ENCODE measurements at places on chromosomes 4 and X. TPM values are rescaled to one million over a fixed set of nuclear protein-coding genes. Genes with fewer than 3 reads are reported as not detected.

The PTPN13 gene
- 1.5 TPM for total RNA-seq

DNA sequence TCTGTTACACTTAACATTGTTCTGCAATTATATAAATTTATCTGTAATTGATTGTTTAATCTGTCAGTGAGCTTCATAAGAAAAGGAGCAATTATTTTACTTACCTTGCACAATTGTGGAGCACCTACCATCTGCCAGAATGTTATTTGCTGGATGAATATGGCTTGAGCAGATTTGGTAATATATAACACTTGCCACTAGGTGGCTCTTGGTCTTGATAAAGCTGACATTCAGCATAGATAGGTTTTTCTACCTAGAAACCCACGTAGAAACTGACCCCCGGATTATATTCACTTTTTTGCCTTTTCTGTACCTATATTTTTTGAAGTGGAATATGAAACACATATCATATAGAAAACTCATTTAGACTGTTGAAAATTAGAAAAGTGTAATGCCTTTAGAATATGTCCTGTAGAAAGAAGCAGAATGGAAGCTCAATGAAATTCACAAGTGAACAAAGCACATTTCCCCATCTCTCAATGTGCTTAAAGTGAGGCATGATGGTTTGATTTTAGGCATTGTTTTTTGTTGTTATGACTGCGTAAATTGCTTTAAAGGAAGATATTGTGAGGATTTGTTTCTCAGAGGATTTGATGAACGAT lies 9.5 kb downstream of the RBPJ start:
- DNase-seq: no peak

- DNase-seq: no peak
These were observed 2.4 kb upstream of the FAM50A start for GRCh38 chrX:154441564-154441963.

The XAGE2 gene
- not detected for total RNA-seq

- peak; percentile 43 for DNase-seq
These were observed 105.8 kb upstream of the CBR4 start for GRCh38 chr4:169115897-169116254.

DNA sequence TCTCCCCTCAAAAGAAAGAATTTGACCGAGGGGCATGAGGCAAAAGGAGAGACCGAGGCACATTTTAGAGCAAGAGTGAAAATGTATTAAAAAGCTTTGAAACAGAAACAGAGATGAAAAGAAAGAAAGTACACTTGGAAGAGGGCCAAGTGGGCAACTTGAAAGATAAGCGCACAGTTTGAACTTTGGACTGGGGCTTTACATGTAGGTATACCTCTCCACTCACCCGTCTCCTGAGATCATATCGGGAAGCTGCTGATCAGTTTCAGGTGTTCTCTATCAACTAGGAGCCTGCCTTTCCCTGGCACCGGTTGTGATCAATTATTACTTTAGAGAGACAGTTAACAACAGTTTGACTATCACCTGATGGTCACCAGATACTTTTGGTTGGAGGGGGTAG lies 2666.5 kb downstream of the ARAP2 start:
- DNase-seq: no peak

The NSD2 gene
- total RNA-seq: 232 TPM

The HOPX gene
- 83.9 TPM for total RNA-seq

DNA sequence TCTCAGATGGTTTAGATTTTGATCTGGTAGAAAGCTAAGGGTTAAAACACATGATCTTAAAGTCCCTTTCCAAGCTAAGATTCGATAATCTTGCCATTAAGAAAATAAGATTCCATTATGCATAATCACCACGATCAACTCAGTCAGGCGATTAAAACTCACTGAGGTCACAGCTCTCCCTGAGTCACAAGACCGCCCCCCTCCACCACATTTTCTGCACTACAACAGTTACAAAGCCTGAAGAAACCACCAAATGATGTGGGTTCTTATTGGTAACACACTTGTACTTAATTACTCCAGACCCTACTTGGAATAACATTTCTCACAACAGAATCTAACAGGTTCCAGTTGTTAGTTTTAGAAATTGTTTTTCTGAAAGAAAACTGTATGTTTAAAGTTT lies 62.8 kb downstream of the SH3KBP1 start:
- DNase-seq: peak; percentile 63

DNA sequence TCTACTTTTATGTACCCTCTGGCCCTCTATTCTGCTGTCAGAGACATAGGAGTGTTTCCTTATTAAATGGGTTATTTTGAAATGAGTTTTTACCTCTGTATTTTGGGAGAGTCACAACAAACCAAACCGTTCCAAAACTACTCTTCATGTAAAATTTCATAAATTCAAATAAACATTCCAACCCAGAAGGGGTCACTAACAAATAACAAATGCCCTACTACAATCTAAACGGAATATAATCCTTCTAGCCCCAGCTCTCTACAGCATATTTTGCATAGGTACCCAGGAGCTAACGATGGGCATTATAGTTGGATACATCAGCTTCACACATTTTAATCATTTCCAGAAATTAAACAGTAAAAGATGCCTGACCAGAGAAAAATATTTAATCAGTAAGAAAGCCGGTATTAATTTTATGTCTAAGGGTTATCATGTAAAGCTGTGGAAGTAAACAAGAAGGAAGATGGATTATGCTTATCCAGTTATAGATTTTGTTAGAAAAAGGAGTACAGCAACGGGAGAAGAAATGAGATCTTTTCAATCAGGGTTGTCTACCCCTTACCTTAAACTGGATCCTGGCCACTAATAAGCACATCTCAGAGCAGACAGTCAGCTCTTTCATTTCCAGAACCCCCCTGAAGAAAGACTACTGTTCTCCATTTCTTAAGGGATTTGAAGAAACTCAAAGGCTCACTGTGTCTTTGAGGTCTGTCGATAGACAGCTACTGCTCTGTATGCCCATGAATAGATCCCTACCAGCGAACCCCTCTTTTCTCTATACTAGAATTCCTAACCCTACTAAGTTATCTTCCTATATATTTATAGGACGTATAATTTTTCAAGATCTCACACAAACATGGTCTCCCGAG lies 1.2 kb downstream of the UGDH start:
- no peak for DNase-seq

The NOX1 gene
- not detected for total RNA-seq

The HAND2 gene
- total RNA-seq: not detected

DNA sequence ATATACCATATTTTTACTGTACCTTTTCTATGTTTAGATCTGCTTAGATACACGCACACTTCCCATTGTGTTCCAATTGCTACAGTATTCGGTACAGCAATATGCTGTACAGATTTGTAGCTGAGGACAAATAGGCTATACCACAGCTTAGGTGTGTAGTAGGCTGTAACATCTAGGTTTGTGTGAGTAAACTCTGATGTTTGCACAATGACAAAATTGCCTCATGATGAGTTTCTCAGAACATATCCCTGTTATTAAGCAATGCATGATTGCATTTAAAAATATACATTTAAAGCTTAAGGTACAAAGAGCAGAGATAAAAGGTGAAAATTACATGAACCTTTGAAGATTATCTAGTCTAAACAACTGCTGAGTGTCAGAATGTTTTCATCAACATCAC lies 181.7 kb downstream of the ADGRA3 start:
- DNase-seq: no peak

GRCh38 chr4:40238700-40239548 lies 42.1 kb downstream of the RHOH start:
- peak; percentile 87 for DNase-seq

GRCh38 chrX:119041175-119041574 lies 31.6 kb upstream of the CT47C1 start:
- DNase-seq: no peak

- no peak for DNase-seq
These were observed 624.1 kb upstream of the GNPDA2 start for GRCh38 chr4:45350438-45350837.

GRCh38 chr4:103915224-103915869 lies 195.6 kb upstream of the TACR3 start:
- no peak for DNase-seq

- DNase-seq: no peak
These were observed 61.6 kb upstream of the CD99 start for GRCh38 chrX:2629316-2630007.

The CPE gene
- total RNA-seq: not detected

The CLTRN gene
- 0.62 TPM for total RNA-seq

- DNase-seq: no peak
These were observed 1047.4 kb upstream of the PABPC4L start for GRCh38 chr4:135249024-135249423.

The ZIC3 gene
- total RNA-seq: not detected

GRCh38 chr4:89837993-89838390 lies 1.0 kb upstream of the SNCA start:
- no peak for DNase-seq

- DNase-seq: no peak
These were observed 88.9 kb downstream of the COX7B2 start for GRCh38 chr4:46820154-46820553.

The ATP1B4 gene
- total RNA-seq: not detected

Measured in activated CD4-positive, alpha-beta T cell treated with anti-CD3 and anti-CD28 coated beads for 36 hours (primary cell).